ENCODE measurements at places on chromosomes 16 and 17.

DNA sequence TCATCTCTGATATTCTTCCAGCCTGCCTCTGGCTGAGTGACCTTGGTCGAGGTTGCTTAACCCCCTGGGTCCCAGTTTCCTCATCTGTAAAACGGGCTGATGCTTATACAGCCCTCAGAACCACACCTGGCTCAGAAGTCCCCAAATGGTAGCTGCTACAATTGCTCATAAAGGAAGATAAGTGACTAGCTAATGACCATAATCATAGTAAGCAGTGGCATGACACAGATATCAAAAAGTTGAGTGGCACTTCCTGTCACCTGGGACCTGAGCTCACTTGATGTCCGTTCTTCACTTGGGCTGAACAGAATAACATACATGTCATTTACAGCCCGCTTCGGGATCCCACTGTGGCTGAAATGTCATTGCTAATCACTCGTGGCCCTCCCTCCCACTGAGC, 1.8 kb downstream of the MGRN1 start:
- DNase-seq: no peak

- DNase-seq: no peak
Observed at GRCh38 chr17:72182371-72182873, 61.6 kb downstream of the SOX9 start.

DNA sequence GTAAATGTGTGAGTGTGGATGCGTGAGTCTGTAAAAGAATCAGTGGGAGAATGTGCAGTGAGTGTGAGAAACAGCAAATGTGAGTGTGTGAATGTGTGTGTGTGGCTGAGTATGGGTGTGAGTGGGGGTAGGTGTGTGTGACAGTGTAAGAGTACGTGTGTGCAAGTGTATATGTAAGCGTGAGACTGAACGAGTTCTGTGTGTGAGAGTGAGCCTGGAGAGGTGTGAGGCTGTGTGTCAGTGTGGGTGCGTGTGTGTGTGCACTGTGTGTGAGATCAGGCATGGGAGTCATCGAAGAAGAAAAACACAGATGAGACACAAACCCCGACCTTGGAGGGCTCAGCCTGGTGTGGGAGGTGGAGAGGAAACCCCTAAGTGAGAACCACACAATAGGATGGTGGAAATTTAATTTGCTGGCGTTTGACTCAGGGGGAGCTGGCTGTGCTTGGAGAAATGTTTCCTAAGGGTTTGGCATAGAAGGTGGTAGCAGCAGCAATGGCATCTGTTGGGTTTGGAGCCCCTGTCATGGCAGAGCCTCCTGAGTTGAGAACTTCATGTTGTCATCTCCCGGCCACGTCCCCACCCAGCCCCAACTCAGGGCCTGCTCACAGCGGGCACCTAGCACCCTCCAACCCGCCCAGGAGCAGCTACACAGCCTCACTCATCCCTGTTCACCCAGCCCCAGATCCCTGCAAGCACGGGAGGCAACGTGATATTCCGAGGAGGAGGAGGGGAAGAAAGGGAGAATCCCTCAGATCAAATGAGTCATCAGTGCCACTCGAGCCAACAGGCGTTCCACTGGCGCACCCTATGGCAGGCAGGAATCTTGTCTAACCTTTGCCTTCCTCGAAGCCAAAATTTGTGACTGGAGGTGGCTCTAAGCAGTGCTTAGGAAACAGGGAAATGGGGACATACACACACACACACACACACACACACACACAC, 14.3 kb upstream of the NUBP1 start:
- DNase-seq: peak; percentile 26

- peak; percentile 85 for DNase-seq
Observed at GRCh38 chr16:15811481-15812400, 45.1 kb downstream of the MYH11 start.

DNA sequence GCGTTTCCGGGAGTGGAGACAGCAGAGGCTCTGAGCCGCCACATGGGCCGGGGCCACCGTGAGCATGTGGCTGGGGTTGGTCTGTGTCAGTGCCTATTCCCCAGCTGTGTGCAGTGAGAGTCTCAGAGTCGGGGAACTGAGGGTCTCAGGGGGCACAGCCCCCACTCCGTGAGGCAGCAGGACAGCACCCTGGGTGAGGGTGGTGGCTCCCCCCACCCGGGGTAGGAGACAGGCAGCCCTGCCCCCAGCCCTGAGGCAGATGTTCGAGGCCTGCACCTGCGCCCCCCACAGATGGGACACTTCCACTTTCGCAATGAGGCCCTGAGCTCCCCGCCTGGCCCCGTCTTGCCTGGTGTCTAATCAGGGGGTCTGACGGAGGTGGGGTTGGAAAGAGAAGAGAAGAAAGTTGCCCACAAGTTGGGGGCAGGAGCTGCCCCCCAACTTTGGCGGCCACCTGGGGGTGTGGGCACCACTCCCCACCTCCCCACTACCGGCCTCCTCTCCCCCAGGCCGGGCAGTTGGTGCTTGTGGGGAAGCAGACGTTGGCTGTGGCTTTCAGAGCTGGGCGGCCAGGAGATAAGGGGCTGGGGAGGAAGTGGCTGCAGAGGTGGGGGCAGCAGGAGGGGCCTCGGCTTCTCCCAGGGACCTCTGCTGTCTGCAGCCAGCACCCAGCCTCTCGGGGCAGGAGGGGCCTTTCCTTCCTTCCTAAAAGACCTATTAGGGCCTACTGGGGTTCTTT, 1.8 kb upstream of the CBFA2T3 start:
- DNase-seq: no peak

- DNase-seq: peak; percentile 91
Observed at GRCh38 chr17:41496803-41497484, 7.2 kb upstream of the KRT36 start.

All from iris pigment epithelial cell (primary cell).